ENCODE measurements at places on chromosomes 3 and 15.

DNA sequence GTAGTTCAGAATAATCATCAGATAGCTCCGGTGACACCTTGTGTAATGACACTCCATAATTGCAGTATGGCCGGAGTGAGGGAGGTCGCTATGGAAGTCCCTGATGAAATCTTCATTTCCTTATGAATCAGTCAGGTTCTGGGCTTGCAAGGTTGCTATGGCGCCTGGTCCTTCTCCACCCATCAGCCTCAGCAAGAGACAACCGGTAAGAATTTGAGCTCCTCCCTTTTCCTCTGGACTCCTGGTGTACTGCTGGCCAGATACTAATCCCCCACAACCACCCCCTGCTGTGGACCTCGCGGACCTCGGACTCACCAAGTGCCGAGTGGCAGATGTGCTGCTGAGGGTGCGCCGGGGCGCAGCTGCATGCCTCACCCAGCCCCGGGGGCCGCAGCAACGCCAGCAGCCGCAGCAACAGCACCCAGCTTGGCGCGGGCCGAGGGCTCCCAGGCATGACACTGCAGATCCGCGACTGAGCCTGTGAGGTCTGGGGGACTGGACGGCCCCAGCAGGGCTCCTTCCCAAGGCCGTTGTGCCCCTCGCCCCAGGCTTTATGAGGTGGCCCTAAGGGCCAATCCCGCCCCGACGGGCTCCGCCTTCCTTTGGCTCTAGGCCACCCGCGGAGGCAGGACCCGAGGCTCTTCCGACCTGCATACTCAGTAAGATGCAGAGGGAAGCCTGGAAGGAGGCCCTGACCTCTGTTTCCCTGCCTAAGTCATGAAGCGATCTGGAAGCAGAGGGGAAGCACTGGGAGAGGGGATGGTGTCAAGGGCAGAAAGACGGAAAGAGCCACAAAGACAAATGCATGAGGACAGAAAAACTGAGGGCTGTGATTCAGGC, at the start of gene TIMP4:
TIMP4 (minus strand) TSS at position 526 of the 840 bp plus-strand sequence; CDS start at position 454, 72 bp downstream.
- DNase-seq: no peak

DNA sequence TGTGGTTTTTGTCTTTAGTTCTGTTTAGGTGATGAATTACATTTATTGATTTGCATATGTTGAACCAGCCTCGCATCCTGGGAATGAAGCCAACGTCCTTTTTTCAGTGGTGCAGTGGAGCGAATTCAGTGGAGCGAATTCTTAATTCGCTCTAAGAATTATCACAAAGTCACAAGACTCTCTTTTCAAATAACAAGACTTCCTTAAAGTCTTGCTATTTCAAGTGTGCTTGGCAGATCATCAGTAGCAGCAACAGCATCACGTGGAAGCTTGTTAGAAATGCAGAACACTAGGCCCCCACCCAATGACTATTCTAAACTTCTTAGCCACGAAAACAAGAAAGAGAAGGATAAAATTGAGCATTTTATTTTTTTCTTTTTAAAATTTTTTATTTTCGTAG, 58.1 kb upstream of the CD200R1L start:
- DNase-seq: no peak

GRCh38 chr3:189593581-189593980, 37.6 kb upstream of the TP63 start:
- DNase-seq: no peak

GRCh38 chr15:57091636-57092035, 173.2 kb downstream of the TCF12 start:
- no peak for DNase-seq

DNA sequence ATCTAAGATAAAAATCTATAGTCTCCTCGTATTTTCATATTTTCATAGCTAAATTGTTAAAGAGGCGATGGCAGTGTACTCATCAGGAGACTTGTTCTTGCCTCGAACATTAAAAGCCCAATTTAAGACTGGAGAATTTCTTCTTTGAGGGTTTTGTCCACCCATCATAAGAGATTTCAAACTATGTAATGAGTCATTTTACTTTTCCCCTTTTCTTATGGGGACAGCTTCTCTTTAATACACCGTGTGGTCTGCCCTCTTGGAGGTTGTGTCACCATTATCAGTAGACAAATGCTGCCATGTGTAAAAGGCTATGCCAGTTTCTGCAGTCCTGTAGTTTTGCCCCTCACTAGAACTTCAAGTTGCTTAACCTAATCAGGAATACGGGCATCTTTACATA, 16.9 kb downstream of the TGFBR2 start:
- DNase-seq: no peak

DNA sequence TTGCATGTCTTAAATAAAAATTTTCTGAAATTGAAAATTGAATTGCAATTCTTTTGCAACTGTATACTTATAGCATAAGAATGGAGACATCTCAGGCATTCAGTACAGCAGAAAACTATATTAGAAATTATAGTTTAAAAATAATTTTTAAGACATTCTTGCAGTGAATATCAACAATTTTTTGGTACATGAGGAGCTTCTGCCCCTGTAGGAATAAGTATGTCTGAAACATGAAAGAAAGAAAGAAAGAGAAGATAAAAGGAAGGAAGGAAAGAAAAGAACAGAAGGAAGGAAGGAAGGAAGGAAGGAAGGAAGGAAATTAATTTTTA, 165.0 kb downstream of the GMNC start:
- no peak for DNase-seq

DNA sequence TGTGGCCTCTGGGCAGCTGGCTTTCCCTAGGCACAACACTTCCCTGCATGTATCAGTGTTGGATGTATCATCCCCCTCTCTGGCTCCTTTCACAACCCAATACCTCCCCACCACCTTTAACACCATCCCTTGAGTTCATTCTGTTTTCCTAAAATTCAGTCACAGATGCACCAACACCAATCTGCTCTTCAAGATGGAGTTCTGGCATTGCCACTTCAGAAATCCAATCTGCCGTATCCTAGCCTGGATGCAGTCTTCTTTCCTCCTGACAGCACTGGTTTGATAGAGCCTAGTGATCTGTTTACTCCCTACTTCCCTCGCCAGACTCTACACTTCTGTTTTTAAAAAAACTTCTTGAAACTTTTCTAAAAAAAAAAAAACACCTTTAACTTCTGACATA, 21.7 kb downstream of the PXYLP1 start:
- DNase-seq: no peak

DNA sequence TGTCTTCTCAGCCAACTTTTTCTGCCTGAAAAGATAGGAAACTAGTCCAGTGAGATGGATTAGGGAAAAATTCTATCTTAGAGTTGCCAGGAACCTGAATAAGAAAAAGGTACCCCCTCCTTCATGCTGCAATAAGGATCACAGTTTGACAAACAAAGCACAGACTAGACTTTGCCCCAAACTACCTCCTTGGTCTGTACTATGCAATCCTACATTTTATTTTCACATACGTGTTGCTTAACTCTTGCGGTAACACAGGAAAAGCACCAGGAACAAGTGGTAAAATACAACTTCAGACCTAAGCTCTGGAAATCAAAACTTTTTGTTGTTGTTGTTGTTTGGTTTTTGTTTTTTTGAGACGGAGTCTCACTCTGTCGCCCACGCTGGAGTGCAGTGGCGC, 11.3 kb upstream of the IL12A start:
- DNase-seq: no peak

DNA sequence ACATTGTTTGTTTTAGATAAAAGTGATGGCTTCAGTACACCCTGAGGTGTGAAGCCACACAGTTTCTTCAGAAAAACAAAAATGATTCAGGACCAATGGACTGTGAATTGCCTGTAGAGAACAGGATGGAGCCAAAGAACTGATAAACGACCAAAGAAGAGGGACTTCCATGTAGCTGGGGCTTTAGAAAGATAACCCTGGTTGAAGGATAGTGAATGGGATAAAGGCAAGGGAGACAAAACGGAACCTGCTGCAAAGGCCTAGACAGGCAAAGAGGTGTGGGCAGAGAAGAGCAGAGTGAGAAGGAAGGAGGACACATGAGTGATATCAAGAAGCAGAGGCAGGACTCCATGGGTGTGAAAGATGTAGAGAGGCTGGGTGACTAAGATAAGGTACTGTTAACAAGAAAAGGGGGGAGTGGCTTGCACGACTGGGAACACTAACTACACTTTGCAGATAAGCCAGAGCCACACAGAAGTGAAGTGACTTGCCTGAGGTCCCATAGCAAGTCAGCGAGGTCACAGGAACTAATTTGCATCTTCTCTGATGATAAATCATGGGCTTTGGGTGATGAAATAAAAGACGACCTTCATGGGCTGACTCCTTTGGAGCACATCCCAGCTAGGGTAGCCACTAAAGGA, 44.3 kb downstream of the RAB6B start:
- DNase-seq: no peak

GRCh38 chr3:33482111-33482521, 41.9 kb upstream of the UBP1 start:
- DNase-seq: no peak

GRCh38 chr15:100809151-100809550, 70.5 kb upstream of the ALDH1A3 start:
- no peak for DNase-seq

DNA sequence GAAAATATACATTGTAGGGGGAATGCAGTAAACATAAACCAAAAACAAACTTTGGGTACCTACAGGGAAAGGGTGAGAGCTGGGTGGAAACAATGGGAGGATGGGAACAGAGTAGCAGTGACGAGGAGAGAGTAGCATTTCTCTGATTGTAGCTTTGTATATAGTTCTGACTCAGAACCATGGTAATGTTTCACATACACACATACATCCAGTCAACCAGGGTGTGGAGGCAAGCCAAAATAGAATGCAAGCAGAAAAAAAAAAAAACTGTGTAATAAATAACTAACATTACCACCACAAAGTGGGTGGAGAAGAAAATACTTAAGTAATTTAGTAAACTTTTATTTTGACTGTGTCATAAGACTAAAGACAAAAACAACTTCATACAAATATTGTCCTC, 27.2 kb downstream of the BCL2A1 start:
- DNase-seq: no peak

- DNase-seq: no peak
Measured at GRCh38 chr3:114642951-114643741, 349.3 kb downstream of the TIGIT start.

- DNase-seq: peak; percentile 42
Measured at GRCh38 chr15:31977812-31978661, 52.3 kb upstream of the CHRNA7 start.

GRCh38 chr3:152026033-152026556, 152.7 kb downstream of the SUCNR1 start:
- DNase-seq: no peak

GRCh38 chr3:159910991-159911663, 77.5 kb upstream of the IL12A start:
- no peak for DNase-seq

GRCh38 chr15:70299931-70300869, 202.5 kb upstream of the TLE3 start:
- DNase-seq: no peak

DNA sequence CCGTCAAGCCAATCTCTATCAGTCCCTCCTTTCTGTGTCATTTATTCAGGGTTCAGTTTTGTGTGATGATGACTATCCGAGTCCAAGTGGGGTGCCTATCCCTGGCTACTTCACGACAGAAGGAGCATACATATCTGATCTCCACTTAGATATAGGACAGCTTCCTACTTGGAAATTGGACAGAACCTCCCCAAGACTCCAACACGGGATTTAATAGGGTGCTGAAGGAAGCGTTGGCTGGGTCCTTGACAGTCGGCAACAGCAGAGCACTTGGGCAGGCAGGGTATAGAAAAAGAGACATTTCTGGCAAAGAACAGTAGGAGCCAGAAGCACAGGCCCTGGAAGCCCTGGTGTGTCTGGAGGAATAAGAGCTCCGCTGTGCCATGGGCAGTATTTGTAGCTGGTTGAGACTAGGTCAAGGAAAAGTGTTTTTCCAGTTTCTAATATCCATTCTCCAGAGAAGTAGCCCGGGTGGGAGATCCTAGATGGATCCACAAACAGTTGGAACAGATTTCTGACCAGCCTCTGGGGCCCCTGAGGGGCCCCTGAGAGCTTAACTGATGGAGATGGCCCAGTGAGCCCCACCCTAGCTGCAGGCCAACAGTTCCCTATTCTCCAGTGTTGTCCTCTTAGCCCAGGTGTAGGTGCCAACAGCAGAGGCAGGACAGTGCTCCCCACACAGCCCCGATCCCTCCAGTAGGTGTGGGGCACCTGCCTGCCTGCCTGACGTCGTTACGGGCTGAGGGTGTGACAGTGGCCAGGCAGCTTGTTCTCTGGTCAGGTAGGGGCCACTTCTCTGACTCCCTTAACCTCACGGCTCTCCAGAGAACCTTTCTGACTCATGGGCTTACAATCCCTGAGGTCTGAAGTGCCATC, 130.8 kb downstream of the CHCHD6 start:
- DNase-seq: no peak
